ENCODE measurements at places on chromosomes 2 and 18. TPM values are rescaled to one million over a fixed set of nuclear protein-coding genes. Genes with fewer than 3 reads are reported as not detected.
A peak's percentile ranks its signal among the peaks of the same experiment; 100 is the strongest.

The CD8B2 gene
- total RNA-seq, result 14.1 TPM

The GPR55 gene
- total RNA-seq, result 8.9 TPM

DNA sequence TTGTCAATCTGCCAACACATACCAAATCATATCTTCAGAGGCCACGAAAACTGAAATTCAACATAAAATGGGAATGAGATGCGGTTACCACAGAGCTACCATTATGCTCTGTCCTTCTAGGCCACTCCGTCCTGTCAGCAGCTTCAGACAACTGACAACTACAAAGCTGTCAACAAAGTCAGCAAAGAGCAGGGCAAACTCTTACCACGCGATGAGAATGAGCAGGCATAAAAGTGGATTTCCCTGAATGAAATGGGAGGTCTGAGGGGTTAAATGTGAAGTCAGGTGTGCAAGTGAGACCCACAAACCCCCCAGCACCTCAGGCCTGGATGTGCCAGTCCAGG lies 130.1 kb downstream of the LNPK start:
- peaks cover 17% of the 10 kb centered on the region for H3K27me3 ChIP-seq
- no peaks in the 10 kb centered on the region for H3K36me3 ChIP-seq
- H3K27ac ChIP-seq, result no peak overlapping the region
- DNase-seq, result no peak
- no peaks in the 10 kb centered on the region for H3K4me1 ChIP-seq

GRCh38 chr2:231673348-231673770 lies 35.0 kb upstream of the PTMA start:
- peaks cover 55% of the 10 kb centered on the region for H3K4me1 ChIP-seq
- no peak for DNase-seq
- H3K4me3 ChIP-seq, result no peak overlapping the region
- H3K27ac ChIP-seq, result no peak overlapping the region
- H3K36me3 ChIP-seq, result no peaks in the 10 kb centered on the region
- no peaks in the 10 kb centered on the region for H3K27me3 ChIP-seq

DNA sequence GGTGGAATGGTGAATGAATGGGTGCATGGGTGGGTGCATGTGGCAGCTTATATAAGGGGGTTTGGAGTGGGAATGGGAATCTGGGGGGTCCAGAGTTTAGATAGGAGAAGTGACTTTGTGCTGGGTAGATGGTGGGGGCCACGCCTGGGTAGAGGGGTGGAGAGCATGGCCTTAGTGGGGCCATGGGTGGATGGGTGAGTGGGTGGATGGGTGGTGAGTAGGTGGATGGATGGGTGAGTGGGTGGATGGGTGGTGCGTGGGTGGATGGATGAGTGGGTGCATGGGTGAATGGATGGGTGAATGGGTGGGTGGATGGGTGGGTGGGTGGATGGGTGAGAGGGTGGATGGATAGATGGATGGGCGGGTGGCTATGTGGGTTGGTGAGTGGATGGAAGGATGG lies 53.9 kb downstream of the MYO7B start:
- H3K4me1 ChIP-seq, result no peaks in the 10 kb centered on the region
- H3K27me3 ChIP-seq, result no peaks in the 10 kb centered on the region
- no peaks in the 10 kb centered on the region for H3K36me3 ChIP-seq

GRCh38 chr2:241858206-241859016 lies at the start of gene PDCD1:
TSS of gene PDCD1 (minus strand) at chr2:241858894. CDS start at chr2:241858838, 56 bp downstream.
- DNase-seq, result no peak
- H3K4me1 ChIP-seq, result peaks cover 28% of the 10 kb centered on the region
- peak within 1 kb of the TSS; percentile 82 for H3K27ac ChIP-seq
- H3K4me3 ChIP-seq, result peak within 1 kb of the TSS; percentile 84

DNA sequence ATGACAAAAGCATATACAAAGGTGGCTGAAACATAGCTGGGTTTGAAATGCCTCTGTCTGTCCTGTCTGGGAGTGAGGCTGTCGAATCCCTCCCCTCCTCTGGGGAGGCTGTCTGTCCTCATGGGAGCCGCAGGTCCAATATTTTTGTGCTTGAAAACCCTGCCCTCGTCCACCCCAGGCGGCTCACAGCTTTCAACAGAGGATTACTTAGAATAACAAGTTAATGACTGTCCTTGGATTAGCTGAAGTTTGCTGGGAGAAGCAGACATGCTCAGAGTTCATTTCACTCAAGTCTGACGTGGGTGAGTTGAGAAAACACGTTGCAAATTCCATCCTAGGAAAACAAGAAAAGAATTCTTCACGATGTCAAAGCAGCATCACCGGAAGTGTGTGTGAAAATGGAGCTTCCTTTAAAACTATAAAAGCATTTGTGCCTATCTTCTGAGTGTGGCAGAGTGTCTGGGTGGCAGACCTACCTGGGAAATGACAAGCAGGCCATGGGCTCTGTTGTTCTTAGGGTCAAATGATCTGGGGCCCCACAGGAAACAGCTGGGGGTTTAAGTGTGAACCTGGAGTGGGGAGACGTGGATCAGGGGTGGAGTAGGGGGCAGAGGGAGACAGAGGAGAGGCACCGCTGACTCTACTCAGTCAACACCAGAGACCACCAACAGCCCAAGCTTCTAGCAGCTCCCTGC lies 77.1 kb downstream of the DDX1 start:
- H3K27me3 ChIP-seq, result peaks cover 5% of the 10 kb centered on the region
- no peak for DNase-seq
- H3K27ac ChIP-seq, result no peak overlapping the region
- H3K36me3 ChIP-seq, result peaks cover 3% of the 10 kb centered on the region
- no peaks in the 10 kb centered on the region for H3K4me1 ChIP-seq
- H3K4me3 ChIP-seq, result no peak overlapping the region
